COR-L47 (cell line): ENCODE measurements at places on chromosomes 12 and 14.
A peak's percentile ranks its signal among the peaks of the same experiment; 100 is the strongest.

GRCh38 chr12:2212971-2213869 lies 160.4 kb downstream of the CACNA1C start:
- no peak for DNase-seq

DNA sequence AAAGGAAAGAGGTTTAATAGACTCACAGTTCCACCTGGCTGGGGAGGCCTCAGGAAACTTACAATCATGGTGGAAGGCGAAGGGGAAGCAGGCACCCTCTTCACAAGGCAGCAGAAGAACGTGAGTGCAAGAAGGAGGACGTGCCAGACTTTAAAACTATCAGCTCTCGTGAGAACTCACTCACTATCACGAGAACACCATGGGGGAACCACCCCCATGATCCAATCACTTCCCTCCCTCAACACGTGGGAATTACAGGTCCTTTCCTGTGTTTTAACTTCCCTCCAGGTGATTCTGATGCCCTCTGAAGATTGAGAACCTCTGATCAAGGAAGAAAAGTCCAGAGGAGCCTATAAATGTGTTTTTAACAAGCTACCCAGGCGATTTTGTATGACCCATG lies 358.7 kb downstream of the MED13L start:
- no peak for DNase-seq

DNA sequence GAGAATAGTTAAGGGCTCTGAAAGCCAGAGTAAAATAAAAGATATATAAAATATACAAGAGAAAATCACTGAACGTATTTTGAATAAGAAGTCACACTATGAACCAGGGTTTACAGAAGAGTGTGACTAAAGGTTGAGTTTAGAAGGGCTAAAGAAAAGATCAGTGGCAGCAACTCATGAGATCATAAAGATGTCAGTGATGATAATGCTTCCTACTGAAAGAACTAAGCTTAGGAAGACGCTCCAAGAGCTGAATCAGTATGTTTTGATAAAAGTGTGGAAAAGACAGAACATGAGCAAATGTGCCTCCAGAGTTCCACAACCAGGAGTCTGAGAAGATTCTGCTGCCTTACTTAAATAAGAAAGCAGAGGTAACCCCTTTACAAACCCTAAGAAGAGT lies 74.6 kb downstream of the KITLG start:
- DNase-seq, result no peak

GRCh38 chr14:75724414-75725204 lies 63.6 kb downstream of the TTLL5 start:
- no peak for DNase-seq

- DNase-seq, result no peak
Measured at GRCh38 chr12:131197490-131197889, 243.8 kb downstream of the ADGRD1 start.

DNA sequence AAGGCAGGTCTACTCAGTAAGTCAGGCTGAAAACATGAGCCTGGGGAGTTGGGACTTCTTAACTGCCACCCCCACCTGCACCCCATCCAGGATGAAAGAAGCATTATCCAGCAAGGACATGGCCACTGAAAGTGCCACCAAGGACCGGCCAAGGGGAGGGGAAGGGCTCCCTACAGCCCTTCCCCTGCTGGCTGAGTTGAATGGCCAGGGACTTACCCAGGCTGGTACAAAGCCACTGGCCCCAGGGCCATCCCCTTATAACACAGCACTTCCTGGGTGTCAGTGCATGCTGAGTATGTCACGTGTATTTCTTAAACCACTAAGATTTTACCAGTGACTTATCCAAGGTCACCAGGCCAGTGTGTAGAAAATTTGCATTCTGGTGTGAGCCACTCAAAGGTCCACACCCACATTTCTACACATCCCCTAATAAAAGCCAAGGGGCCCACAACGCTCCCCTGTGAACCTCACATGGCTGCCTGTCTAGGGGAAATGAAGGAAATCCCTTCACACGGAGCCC lies 29.3 kb upstream of the ZFP36L1 start:
- DNase-seq, result no peak

- no peak for DNase-seq
Measured at GRCh38 chr12:47755655-47756562, 2.8 kb downstream of the RAPGEF3 start.

DNA sequence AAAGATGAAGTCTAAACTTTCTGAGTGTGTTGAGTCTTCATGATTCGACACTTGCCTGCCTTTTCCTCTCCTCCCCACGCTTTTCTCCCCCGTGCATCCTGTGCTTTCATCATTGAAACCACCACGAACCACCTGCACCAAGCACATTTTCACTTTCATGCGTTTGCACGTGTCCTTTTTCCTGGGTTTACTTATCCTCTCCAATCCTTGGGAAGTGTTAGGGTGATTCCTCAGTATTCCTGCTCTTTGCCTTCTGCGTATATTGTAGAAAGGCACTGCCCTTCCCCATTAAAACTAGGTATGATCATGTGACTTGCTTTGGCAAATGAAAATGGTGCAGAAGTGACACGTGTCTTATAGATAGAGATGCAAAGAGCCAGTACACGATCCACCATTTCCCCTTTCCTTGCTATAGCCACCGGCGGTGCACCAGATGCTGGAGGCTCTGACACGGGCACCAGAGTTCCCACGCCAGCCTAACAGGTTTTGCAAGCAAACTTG lies 106.6 kb downstream of the BRMS1L start:
- DNase-seq, result no peak

GRCh38 chr14:21454843-21455544 lies 929 bp downstream of the CHD8 start:
- DNase-seq, result peak; percentile 3

- DNase-seq, result no peak
Measured at GRCh38 chr12:93191423-93191822, 186.3 kb upstream of the NUDT4 start.

- no peak for DNase-seq
Measured at GRCh38 chr12:76022506-76022905, 9.1 kb downstream of the PHLDA1 start.

- no peak for DNase-seq
Measured at GRCh38 chr12:97645726-97646125, 183.1 kb downstream of the RMST start.

DNA sequence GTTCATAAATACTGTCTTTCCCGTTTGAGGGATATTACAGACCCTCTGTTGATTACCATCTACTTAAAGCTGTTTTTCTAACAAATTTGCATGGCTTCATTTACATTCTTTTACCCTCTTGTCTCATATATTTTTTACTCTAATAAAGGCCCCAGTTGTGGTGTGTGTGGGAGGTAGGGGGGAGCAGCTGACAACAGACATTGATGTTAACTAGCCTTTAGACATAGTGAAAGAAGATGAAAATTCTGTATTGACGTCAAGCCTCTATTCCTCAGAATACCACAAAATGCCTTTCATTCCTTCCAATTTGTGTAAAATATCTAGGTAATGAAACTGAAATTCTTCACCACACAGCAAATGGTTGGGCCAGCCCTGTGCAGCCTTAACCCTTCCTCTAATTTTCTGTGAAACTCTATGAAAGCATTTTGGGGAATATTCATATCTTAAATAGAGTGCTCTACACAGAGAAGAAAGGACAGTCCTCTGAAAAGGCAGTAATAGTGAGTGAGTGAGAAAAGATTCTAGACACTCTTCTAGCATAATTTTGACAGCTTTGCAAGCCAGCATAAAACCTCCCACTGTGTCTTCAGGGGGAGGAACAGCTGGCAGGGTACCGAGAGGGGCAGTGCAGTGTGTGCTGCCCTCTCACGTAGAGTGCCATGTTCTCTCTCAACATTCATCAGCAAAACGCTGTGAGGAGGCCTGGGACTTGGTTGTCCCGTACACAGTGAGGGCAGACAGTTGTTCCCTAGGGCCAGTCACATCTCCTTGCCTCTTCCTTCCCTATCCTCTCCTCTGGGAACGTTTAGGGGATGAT lies 20.1 kb upstream of the CERS5 start:
- DNase-seq, result no peak

GRCh38 chr12:52063981-52064649 lies 5.7 kb upstream of the ATG101 start:
- no peak for DNase-seq

GRCh38 chr12:29110506-29111442 lies 38.3 kb upstream of the FAR2 start:
- no peak for DNase-seq

DNA sequence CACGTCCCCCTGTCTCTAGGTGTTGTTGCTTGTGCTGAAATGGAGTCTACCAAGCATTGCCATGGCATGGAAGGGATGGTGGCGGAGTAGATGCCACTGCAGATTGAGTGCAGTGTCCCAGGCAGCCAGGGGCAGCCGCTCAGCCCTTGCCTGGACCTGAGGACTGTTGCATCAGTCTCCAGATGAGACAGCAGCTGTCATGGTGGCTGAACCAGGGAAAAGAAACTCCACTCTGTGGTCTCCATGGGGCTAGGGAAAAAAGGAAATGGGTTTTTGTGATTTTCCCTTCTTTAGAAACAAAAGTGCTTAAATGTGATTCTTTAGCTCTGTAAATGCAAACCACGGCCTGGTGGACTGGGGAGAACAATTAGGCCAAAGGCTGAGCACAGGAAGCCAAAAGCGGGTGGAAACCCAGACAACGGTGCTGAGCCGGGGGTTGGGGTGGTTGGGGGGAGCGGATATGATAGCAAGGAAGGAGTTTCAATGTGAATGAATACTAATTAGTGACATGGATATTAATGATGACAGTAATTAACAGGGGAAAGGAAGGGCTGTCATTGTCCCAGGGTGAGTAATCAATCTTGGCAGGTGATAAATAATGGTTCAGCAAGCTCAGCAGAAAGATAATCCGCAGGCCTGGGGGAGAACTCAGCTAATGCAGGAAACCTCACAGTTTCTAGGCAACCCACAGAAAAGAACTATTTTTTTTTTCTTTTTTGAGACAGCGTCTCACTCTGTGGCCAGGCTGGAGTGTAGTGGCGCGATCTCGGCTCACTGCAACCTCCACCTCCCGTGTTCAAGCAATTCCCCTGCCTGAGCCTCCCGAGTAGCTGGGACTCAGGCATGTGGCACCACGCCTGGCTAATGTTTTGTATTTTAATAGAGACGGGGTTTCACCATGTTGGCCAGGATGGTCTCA lies 442.6 kb downstream of the DPF3 start:
- DNase-seq, result peak; percentile 5

GRCh38 chr12:68587448-68587873 lies 23.2 kb upstream of the RAP1B start:
- no peak for DNase-seq

- no peak for DNase-seq
Measured at GRCh38 chr14:65107200-65107599, 4.9 kb upstream of the MAX start.

GRCh38 chr12:120688527-120689071 lies 1.6 kb downstream of the MLEC start:
- DNase-seq, result no peak

DNA sequence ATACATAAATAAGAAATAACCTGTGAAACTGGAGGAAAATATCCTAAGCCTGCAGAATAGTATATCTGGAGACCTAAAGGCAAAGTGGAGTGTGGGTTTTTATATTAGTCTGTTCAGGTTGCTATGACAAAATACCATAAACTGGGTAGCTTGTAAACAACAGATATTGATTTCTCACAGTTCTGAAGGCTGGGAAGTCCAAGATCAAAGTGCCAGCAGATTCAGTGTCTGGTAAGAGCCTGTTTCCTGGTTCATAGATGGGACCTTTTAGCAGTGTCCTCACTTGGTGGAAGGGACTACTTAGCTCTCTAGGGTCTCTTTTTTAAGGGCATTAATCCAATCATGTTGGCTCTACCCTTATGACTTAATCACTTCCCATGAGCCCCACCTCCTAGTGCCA lies 25.4 kb upstream of the NEDD1 start:
- DNase-seq, result no peak

GRCh38 chr14:94175747-94176146 lies 1.6 kb downstream of the PPP4R4 start:
- no peak for DNase-seq

GRCh38 chr12:29155079-29155478 lies 6.0 kb downstream of the FAR2 start:
- no peak for DNase-seq

DNA sequence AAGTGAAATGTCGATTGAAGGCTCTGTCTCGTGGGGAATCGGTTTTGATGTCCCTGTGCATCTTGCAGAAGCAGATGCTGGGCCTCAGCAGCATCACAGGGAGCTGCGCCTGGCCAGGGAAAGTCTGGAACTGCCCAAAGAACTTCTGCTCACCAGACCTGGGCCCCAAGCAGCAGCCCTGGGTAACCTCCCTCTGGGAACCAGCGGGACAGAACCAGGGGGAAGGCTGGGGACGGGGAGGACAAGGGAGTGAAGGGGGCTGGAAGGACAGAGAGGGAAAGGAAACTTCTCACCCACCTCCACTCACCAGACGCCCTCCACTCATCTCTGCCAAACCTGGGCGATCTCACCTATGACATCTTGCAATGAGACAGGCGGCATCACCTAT lies 26.8 kb upstream of the C14orf180 start:
- DNase-seq, result no peak

GRCh38 chr12:105091476-105092206 lies 7.4 kb upstream of the ALDH1L2 start:
- DNase-seq, result no peak

GRCh38 chr12:7005311-7005710 lies 13.0 kb downstream of the LPCAT3 start:
- no peak for DNase-seq

- no peak for DNase-seq
Measured at GRCh38 chr14:74583689-74584434, 28.2 kb downstream of the LTBP2 start.

DNA sequence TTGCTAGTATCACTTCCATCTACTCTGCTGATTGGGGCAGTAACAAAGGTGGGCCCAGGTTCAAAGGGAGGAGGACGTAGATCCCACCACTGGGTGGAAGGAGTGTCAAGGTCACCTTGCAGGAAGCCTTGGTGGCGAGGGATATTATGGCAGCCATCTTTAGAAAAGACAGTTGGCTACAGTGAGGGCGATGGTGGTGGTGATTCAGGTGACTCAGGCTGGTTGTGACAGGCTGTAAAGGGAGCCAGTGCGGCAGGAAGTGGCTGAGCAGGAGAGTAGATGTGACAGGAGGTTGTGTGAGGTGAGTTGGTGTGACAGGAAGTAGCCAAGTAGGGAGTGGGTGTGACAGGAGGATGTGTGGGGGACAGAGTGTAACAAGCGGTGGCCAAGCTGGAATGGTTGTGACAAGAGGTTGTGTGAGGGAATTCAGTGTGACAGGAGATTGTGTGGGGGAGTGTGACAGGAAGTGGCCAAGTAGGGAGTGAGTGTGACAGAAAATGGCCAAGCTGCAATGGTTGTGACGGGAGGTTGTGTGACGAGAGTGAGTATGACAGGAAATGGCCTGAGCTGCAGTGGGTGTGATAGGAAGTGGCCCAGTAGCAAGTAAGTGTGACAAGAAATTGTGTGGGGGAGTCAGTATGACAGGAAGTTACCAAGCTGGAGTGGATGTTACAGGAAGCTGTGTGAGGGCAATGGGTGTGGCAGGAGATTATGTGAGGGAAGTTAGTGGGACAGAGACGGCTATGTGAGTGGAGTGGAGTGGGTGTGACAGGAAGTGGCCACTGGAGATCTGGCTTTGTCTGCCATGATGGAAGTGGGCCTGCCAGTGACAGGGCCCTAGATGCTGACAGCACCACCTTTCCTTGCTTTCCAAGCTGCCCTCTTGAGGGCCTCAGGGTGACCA lies 136.5 kb upstream of the MYL2 start:
- no peak for DNase-seq

- no peak for DNase-seq
Measured at GRCh38 chr14:106129274-106129673, 602.9 kb downstream of the TMEM121 start.
